Activated naive CD4-positive, alpha-beta T cell treated with anti-CD3 and anti-CD28 coated beads, Interleukin-2, amount 50 U/mL, for 72 hours (primary cell): ENCODE measurements at places on chromosomes 11 and 22. TPM values are rescaled to one million over a fixed set of nuclear protein-coding genes. Genes with fewer than 3 reads are reported as not detected.

Gene HIPK3
- 24.4 TPM for total RNA-seq

Gene CFAP300
- total RNA-seq, result not detected

Gene RFPL1
- not detected for total RNA-seq

Gene TSGA10IP
- not detected for total RNA-seq

Gene TMPRSS13
- total RNA-seq, result 0.39 TPM

Gene CDHR5
- total RNA-seq, result not detected

Gene OR10A2
- not detected for total RNA-seq

Gene SAC3D1
- 8.9 TPM for total RNA-seq

Gene FIBIN
- total RNA-seq, result not detected

Gene OR4D5
- total RNA-seq, result not detected

Gene NTM
- total RNA-seq, result not detected

Gene FZD4
- 0.05 TPM for total RNA-seq

Gene ARHGEF17
- total RNA-seq, result 0.02 TPM

Gene DEFB131B
- not detected for total RNA-seq

Gene MYBPC3
- not detected for total RNA-seq

Gene TTLL12
- total RNA-seq, result 34.3 TPM

Gene UPK3A
- not detected for total RNA-seq

Gene TMPRSS4
- total RNA-seq, result not detected

Gene TRIM44
- total RNA-seq, result 17.5 TPM

Gene MS4A6E
- not detected for total RNA-seq

Gene TRPM5
- total RNA-seq, result not detected

Gene TREH
- not detected for total RNA-seq

Gene TMEM132A
- 1.4 TPM for total RNA-seq

Gene APOA5
- not detected for total RNA-seq

Gene NXPE2
- total RNA-seq, result not detected

Gene CHST1
- total RNA-seq, result 0.18 TPM

Gene SELENOH
- 156 TPM for total RNA-seq

Gene CCDC15
- total RNA-seq, result 5.3 TPM

Gene MUC6
- not detected for total RNA-seq

Gene PTPRCAP
- 131 TPM for total RNA-seq

Gene MPZL2
- total RNA-seq, result 64.1 TPM

Gene SCGB1C1
- total RNA-seq, result not detected

Gene MISFA
- 0.93 TPM for total RNA-seq

Gene CD6
- 227 TPM for total RNA-seq

Gene NOX4
- not detected for total RNA-seq

Gene EXPH5
- total RNA-seq, result 5.6 TPM

Gene MS4A7
- not detected for total RNA-seq

Gene CHCHD10
- 105 TPM for total RNA-seq

Gene CDC42BPG
- 0.76 TPM for total RNA-seq

Gene CCDC87
- total RNA-seq, result 0.50 TPM

Gene MLC1
- not detected for total RNA-seq

Gene TMEM151A
- total RNA-seq, result not detected

Gene BUD13
- total RNA-seq, result 42.9 TPM

Gene SUSD2
- total RNA-seq, result 1.6 TPM

Gene HEPACAM
- total RNA-seq, result not detected

Gene C11orf87
- total RNA-seq, result not detected
